ENCODE measurements at places on chromosomes 3 and 15.
A peak's percentile ranks its signal among the peaks of the same experiment; 100 is the strongest.

GRCh38 chr3:180987344-180987743 lies 2.2 kb downstream of the DNAJC19 start:
- DNase-seq: no peak

DNA sequence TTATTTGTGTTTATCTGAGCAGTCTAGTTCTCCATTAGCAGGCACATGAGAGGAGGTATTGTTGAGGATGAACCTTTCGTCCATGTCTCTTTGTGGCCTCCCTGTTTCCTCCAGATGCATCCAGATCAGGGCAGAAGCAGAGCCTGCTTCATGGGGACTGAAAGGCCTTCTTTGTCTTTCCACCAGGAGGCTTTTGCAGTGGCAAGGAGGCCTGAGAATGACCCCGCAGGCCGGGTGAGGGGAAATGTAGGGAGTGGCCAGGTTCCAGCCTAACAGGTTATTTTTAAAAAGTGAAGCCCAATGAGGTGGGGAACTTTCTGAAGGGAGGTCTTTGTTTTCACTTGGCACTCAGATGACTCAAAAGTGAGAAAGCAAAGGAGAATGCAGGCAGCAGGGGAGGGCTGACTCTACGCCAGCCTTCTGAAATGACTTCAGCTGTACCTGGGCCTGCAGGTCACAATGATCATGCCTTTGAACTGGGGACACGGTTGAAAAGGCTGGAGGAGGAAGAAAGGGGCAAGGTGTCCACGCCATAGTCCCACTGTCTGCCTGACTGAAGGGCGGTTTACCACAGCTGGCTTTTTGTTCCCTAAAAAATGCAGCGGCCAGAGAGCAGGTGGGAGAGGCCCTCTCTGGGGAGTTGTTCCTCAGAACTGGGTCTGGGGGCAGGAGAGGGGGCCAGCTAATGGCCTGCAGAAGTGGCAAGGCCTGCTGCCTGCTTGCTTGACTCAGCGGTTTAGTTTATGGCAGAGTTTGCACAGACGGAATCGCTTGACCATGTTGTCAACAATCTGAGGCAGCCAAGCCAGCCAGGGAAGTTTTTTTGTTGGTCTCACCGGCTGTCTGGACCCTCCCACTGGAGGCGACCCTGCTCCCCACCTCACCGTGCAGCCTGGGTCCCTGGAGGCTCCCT lies 28.7 kb downstream of the CMTM7 start:
- peak; percentile 97 for DNase-seq

GRCh38 chr3:66497288-66497984 lies 3.4 kb downstream of the LRIG1 start:
- no peak for DNase-seq

DNA sequence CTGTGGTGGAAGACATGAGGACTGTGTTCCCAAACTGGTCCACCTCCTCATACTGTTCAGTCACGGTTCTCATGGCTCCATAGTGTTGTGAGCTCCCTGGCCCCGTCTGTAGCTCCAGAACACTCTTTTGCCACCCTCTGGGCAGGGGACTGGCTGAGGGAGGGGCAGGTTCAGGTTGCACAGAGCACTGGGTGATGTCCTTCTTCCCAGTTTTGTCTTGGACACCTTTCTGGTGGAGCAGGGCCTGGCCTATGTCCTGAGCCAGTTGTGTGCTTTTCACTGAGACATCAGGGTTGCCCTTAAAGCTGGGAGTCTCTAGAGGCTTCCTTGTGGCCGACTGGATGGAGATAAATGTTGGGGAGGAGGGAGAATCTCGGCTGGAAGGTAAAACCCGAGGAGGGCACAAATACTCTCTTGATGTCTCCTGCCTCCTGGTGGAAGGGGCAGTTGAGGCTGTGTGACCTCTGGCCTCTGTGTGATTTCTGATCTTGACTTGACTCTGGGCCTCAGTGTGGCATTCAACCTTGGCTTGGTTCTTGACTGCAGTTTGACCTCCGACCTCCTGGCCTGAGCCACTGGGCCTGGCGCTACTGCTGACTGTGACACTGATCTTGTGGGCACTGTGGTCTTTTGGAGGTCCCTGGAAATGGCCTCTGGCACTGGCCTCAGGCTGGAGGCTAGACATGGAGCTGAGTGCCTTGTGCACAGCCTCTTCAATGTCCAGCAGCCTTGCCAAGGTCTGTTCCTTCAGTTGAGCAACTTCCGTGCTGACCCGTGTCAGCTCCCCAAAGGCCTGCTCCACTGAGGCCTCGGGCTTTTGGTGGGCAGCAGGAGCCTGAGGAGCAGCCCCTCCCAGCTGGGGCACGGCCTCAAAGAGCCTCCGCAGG lies 8.1 kb downstream of the XIRP1 start:
- no peak for DNase-seq

DNA sequence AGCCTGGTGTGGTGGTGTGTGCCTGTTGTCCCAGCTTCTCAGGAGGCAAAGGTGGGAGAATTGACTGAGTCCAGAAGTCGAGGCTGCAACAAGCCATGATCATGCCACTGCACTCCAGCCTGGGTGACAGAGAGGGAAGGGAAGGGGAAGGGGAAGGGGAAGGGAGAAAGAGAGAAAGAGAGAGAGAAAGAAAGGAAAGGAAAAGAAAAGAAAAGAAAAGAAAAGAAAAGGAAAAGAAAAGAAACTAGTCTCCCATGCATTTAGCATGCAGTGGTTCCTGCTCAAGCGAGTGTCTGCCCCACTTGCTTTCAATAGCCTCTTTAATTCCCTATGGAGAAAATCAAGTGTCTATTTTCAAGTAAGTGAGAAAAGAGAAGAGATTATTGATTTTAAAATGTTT lies 20.6 kb upstream of the CAPN7 start:
- no peak for DNase-seq

GRCh38 chr3:194885766-194886165 lies 200.1 kb downstream of the FAM43A start:
- DNase-seq: no peak

DNA sequence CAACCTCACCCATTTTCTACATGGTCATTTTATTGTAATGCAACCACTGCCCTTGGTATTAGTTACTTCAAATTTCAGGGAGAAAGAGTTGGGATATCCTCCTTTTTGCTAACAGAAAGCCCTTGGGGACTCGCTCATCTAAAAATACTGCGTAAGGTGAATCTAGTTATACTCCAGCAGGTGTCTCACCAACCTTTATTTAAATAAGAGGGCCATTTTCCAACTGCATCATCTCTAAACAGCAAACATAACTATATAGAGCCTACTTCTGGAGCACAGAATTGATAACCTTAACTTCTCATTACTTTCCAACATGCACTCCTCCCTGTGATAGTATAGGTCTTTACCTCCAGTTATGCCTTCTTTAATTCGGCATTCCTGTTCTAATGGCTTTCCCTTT lies 77.5 kb downstream of the TBL1XR1 start:
- no peak for DNase-seq

- DNase-seq: peak; percentile 3
Observed at GRCh38 chr3:68017069-68017468, 362.7 kb upstream of the SUCLG2 start.

GRCh38 chr15:60297047-60297446 lies 100.7 kb downstream of the ANXA2 start:
- DNase-seq: peak; percentile 9

GRCh38 chr3:188404701-188405100 lies 250.7 kb downstream of the LPP start:
- DNase-seq: no peak

DNA sequence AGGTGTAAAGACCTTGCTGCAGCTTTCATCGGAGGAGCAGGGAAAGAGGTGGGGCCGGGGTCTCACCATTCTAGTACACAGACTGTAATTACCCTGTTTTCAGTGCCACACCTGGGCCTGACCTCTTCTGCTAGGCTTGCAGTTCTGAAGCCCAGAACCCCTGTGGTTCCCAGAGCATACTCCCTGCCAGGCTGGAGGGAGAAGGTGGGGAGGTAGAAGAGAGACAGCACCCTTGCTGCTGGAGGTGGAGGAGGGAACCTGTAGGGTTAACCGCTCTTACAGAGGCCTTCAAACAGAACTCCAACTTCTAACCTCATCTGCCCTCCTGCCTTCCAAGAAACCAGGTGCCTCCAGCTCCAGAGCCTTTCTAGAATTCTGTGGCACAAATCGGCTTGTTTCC lies 27.0 kb downstream of the PCOLCE2 start:
- DNase-seq: no peak

GRCh38 chr15:99371180-99372103 lies 120.2 kb downstream of the LRRC28 start:
- DNase-seq: no peak

GRCh38 chr3:182575941-182576340 lies 217.4 kb upstream of the ATP11B start:
- DNase-seq: no peak

- no peak for DNase-seq
Observed at GRCh38 chr15:97706059-97706458, 254.4 kb upstream of the ARRDC4 start.

- no peak for DNase-seq
Observed at GRCh38 chr3:170553788-170554757, 31.8 kb downstream of the SLC7A14 start.

DNA sequence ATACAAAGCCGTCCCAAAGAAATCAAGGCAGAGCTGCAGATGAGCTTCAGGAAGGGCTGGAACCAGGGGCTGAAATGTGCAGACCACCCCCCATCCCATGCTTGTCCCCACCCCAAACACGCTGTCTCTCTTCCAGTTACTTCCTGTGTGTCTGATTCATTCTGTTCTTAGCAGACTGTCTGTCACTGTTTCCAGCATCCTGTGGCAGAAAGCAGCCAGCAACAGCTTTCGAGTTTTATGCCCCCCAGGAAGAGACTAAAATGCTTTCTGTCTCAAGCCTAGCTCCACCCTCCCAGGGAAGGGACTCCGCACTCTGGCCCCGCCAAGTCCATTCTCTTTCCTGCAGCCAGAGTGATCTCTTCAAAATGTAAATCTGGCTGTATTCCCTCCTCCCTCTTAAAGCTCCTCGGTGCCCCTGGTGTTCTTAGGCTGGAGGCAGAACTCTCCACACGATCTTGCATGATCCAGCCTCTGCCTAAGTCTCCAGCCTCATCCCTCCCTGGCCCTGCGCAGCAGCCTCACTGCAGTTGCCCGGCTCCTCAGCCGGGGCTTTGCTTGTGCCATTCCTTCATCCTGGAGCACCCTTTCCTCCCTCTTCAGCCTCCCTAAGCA lies 41.5 kb downstream of the HRH1 start:
- no peak for DNase-seq

GRCh38 chr3:11552289-11553264 lies 91.1 kb downstream of the VGLL4 start:
- DNase-seq: no peak

GRCh38 chr3:26237036-26237682 lies 385.4 kb upstream of the LRRC3B start:
- no peak for DNase-seq

DNA sequence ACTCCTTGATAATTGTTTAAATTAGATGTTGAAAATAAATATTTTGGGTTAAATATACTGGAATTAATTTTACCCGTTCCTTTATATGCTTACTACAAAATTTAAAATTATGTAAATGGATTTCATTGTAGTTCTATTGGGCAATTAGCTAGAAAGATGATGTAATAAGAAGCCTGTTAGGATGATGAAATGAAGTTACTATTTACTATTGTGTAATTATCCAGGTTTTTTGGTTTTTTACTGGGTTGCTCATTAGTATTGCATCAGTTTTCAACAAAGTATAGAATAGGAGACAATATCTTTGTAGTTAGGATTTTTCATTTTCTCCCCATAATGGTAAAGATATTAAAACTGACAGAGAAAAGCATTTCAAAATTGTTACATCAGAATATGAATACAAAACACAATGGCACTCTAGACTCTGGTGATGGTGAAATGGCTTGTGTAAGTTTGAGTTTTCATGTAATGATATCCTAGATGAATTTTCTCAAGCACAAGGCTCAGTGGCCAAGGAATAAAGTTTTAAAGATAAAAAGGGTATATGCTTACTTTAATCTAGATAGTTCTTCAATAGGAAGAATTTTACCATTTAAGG lies 222.0 kb downstream of the P3H2 start:
- no peak for DNase-seq

DNA sequence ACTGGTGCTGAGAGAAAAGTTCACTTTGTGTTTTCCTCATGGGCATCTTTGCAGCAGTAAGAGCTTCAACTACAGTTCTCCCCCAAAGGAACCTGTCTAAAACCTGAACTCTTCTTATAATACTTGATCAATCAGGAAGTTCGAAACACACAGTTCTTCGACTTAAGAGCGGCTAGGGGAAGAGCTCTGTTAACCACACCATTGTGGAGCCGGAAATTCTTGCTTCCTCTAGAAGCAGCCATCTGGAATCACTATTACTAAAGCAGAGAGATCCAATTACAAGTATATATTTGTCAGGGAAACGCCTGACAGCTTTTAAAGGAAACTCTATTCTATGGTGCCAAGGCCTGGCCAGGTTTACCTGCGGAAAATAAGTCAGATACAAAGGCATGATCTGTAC lies 337.3 kb upstream of the CBLB start:
- DNase-seq: no peak

DNA sequence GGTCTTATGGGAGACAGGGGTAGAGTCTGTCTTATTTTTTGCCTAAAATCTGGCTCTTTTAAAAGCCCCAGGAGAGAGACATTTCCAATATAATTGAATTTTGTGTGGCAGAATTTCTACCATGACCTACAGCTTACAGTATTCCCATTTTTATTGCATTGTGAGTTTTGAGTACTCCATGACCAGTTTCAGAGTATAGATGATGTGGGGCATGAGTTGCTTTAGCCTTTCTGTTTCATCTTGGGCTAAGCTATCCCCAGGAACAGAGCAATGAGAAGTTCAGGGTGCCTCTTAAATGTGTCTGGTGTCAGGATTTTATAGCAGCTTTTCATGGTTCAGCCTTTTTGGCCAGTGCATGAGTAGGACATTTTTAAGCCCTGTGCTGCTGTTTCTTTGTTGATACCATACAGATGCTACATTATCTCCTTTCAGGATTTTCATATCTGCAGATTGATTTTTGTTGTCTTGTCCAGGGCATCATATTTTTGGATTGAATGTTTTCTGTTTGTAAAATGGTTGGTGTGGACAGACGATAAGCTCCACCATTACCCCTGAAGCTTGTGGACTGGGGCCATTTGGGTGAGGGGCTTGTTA lies 3.5 kb downstream of the ABHD2 start:
- DNase-seq: no peak

DNA sequence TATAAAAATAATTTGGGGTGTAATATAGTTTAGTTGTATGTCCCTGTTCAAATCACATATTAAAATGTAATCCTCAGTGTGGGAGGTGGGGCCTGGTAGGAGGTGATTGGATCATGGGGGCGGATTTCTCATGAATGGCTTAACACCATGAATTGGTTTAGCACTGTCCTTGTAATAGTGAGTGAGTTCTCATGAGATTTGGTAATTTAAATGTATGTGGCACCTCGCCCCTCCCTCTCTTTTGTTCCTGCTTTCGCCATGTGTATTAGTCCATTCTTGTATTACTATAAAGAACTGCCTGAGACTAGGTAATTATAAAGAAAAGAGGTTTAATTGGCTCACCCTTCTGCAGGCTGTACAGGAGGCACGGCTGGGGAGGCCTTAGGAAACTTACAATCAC lies 83.9 kb downstream of the ANXA2 start:
- DNase-seq: no peak

DNA sequence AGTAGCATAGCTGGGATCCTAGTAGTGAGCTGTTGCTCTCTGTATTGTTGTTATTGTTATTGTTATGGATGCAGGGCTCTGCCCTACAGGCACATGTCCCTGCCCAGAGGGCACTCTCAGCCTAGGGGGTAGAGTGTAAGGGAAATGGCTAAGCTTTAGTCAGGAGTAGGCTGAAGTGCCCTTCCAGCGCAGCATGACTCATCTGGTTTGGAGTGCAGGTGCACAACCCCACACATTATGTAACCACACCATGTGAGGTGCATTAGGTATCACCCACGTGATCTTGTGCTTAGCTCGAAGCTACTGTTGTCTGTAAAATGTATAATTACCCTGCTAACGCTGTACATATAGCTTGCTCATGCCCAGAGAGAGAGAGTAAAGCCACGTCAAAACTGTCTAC lies 48.3 kb upstream of the TIPARP start:
- peak; percentile 89 for DNase-seq

- no peak for DNase-seq
Observed at GRCh38 chr15:30023798-30024295, 58.9 kb upstream of the GOLGA8J start.
